Stimulated activated CD8-positive, alpha-beta memory T cell treated with anti-CD3 and anti-CD28 coated beads, Interleukin-4, amount 100 ng/mL, for 4 hours (primary cell): ENCODE measurements at places on chromosomes 11 and 22.

DNA sequence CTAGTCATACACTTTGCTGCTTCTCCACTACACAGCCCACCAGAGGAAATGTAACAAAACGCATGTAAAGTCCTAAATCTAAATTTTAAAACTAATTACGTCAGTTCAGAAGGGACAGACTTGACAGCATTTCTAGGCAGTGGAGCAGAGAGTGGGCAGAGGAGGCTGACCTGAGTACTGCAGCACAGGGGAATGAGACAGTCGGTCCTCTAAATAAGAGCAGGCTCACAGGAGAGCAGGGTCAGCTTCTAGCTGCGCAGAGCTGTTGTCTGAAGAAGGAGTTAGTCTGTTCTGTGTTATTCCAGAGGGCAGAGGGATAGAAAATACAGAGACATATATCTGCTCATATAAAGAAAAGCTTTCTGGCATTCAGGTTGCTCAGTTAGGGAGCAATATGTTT, 40.3 kb downstream of the JHY start:
- DNase-seq: no peak

GRCh38 chr11:1948389-1948788, 1.3 kb downstream of the MRPL23 start:
- no peak for DNase-seq

DNA sequence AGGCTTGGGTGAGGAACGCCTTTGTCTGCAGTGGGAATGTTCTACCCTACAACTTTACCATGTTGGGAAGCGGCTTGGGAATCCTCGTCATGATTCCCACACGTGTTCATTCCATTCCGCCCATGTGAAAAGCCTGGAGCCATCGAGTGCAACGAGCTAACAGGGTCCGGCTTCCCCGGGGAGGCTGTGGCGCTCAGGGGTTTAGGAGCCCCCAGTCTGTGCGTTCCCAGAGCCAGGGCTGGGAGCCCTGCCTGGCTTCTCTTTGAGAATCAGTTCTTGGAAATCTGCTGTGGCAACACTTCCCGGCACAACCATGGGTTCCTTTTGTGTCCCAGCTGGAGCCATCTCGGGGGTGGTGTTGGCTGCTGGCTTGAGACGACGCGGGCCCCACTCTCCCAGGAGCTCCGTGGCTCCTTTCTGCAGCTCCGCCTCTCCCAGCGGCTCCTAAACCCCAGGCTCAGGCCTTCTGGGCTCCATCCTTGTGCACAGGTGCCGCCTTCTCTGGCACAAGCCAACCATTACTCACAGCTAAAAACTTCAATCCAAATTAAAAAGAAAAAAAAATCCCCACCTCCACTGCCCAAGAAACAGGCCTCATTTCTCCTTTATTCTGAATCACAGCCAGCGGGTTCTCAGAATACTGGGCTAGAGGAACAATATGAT, 18.7 kb upstream of the PPFIA1 start:
- no peak for DNase-seq

DNA sequence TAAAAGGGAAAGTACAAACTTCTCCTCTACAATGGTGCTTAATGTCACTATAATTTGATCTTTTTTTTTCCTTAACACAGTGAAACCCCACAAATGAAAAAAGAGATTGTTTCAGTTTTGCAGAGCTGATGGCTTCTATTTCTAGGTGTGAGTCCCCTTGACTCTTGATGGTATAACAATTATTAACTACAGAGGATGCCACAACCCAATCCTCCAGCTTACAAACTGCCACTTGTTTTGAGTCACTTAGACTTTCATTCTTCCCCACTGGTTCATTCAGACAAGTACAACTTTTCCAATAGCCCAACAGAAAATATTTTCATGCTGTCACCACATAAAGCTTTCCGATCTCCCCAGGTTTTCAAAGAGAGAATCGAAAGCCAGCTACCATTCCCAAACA, 812.2 kb downstream of the LRRC4C start:
- DNase-seq: no peak

DNA sequence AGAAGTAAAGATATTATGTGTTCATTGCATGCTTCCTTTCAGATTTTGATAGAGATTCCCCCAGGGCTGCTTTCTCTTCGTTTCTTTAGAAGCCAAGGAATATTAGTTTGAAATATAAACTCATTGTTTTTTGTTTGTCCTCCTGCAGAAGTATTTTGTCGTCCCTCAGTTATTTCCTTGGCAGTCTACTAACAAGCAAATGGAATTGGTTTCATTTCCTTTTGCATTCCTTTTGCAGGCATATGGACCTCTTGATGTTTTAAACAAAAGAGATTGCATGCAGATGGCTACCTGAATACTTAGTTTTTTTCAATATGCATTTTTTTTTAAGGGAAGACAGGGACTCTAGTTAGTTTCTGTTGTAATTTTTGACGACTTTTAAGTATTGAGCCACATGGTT, 62.2 kb downstream of the BCL2L13 start:
- DNase-seq: no peak

DNA sequence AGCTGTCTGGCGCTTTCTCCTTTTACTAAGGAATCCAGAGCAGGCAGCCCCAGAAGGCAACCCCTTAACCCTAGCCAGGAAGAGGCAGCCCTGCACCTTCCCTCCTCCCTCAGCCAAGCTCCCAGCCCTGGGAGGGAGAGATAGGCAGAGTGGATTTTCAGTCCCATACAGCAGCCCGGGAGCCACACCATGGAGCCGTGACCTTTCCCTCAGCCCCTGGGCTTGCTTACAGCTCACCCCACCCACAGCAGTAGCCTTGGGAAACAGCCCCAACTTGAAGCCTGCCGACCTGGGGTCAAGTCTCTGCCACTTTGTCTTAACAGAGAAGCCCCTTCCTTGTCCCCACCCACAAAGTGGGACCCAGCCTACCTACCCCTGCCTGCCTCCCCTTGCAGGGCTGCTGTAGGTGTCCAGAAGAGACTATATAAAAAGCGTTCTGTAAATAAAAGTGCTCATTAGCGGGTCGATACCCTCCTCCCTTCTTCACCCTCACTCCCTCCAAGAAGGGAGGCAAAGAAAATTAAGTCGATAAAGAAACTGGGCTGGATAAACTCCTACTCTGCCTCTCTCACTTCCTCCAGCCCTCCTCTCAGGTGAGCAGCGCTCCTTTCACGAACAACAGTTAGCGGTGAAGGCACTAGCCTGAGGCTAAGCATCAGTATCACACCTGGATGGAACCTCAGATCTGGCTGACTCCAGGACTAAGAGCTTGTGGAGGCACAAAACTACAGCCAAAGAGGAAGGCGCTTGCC, 4.2 kb downstream of the TST start:
- DNase-seq: no peak

DNA sequence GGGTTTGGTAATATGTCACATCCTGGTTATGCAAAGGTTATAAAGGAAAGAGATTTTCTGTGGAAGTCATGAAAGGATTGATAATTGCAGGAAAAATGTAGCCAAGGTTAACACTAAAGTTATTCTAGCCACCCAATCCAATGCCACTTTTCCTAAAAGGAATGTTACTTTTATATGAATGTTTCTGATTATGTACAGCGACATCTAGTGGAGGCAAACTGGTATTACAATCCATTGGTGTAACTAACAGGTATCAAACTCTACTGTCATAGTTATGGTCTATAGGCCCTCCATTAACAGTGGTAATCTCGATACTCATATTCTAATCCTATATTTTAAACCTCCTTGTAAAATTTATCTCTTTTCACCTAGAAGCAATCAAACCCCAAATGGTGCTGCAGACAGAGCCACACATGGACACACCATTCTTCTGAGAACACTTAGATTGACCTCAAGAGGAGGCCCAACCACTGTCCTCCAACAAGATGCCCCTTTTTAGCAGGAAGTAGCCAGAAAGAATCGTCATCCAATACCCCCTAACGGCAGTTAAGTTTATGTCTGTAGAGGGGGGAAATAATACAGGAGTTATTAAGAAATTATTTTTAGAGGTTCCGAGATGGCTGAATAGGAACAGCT, 74.9 kb upstream of the RAG2 start:
- DNase-seq: no peak

DNA sequence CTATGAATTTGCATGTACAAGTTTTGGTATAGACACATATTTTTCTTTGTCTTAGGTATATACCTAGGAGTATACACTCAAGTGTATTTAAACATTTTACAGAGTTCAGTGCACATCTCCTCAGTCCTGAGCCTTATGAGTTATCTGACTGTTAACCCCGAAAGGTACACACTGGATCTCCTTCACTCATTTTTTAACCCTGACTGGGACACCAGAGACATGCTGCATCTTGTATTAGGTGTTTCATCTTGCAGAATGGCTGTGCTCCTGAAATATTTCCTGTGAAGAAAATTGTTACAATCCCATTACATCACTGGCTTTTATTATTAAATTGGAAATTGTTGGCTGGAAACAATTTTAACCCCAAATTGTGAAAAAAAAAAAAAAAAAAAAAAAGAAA, 15.3 kb downstream of the PARVA start:
- no peak for DNase-seq

DNA sequence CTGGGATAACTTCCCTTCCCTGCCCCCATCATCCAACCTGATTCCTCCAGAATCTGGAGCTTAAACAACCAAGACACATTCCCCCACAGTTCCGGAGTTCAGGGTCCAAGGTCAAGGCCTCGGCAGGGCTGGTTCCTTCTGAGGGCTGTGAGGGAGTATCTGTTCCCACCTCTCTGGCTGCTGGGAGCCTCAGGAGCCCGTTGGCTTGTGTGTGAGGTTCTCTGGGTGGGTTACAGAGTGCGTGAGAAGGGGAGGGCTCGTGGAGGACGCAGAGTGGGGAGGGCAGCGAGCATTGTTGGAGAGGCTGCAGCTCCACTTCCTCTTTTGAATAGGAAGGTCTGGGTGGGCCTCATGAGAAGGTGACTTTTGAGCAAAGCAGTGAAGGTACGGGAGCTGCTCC, 8.5 kb downstream of the SERHL2 start:
- DNase-seq: no peak

GRCh38 chr11:81267246-81267645, 1466.4 kb downstream of the FAM181B start:
- DNase-seq: no peak
